ENCODE measurements at places on chromosomes 7 and 10. TPM values are rescaled to one million over a fixed set of nuclear protein-coding genes. Genes with fewer than 3 reads are reported as not detected.

DNA sequence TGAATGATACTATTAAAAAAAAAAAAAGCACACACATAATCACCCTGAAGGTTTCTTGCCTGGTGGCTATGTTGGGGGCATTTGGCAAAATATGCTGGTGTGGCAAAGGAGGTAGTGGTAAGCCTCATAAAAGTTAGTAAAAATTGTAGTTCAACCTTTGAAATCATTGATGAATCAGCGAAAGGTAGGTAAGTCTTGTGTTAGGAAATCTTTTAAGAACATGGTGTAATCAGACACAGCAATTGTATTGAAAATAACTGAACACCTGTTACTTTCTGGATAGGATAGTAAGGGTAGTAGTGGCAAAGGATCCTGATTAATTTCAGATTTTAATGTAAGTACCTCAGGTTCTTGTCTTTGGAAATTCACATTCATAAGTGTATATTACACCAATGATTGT, 40.9 kb downstream of the CALML5 start:
- DNase-seq, result no peak

- no peak for DNase-seq
Measured at GRCh38 chr7:127831318-127832219, 179.6 kb downstream of the SND1 start.

The C10orf71 gene
- polyA plus RNA-seq, result 0.10 TPM

GRCh38 chr7:159250471-159250870, 105.8 kb upstream of the VIPR2 start:
- no peak for DNase-seq

- DNase-seq, result no peak
Measured at GRCh38 chr7:140196361-140197217, 19.8 kb upstream of the KDM7A start.

DNA sequence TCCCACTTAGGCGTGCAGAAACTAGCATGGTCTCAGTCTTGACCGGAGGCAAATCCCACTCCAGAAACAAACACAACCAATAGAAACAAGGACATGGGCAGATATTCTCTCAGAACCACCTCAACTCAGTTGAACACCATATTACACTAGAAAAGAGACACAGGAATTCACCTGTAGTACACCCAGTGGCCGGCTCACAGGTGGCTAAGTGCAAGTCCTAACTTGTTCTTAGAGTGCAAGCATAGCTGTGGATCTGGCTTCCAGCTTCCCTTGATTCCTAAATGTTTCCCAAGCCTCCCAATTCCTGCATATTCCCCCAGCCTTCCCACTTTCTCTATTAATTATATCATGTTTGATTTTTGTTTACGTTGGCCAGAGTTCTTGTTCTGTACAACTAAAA, 164.4 kb downstream of the TPK1 start:
- DNase-seq, result no peak

DNA sequence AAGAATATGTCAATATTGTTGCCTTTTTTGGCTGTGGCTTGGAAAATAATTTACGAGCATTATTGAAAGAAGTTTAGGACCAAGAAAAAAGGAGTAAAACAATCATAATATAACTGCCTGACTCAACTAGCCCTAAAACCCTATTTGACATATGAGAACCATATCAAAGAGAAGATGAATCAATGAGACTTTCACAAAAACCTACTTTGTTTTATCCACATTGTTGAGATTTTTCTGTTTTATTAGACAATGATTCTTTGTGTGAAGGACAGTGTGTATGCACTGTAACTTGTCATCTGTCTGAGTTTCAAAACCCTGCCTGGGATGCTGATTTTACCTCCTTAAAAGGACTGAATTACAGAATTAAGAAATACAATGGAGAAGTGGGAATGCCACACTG, 19.0 kb downstream of the SOSTDC1 start:
- no peak for DNase-seq

DNA sequence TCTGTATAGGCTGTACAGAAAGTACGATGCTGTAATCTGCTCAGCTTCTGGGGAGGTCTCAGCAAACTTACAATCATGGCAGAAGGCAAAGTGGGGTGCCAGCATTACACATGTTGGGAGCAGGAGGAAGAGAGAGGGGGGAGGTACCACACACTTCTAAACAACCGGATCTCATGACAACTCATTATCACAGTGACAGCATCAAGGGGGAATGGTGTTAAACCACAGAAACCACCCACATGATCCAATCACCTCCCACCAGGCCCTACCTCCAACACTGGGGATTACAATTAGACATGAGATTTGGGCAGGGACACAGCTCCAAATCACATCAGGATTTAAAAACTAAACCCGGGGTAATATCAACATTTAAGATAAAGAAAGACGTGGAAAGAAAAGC, 468.8 kb upstream of the AUTS2 start:
- DNase-seq, result no peak

GRCh38 chr7:134684165-134684564, 37.5 kb downstream of the BPGM start:
- no peak for DNase-seq

DNA sequence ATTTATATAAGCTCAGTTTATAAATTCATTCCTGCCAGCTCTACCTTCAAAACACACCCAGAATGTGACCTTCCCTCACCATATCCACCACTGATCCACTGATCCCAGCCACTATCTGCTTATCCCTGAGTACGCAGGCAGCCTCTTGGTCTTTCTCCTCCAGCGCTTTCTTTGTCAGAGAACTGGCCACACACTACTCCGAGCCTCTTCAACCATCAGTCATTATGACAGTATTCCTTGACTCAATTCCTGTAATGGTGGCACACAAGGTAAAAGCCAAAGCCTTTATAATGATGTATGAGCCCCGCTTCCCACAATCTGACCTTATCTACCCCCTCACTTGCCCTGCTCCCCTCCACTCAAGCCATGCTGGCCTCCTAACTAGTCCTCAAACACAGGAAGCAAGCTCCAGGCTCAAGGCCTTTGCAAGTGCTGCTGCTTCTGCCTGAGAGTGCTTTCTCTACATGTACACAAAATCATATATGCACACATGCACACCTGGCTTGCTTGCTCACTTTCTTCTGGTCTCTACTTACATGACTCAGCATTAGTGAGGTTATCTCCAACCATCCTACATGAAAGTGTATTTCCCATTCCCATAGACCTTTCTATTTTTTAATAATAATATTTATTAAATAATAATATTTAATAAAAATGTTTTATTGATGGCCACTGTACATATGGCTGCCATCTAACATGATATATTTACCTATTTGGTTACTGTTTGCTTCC, 150.4 kb upstream of the FEZF1 start:
- no peak for DNase-seq

- DNase-seq, result no peak
Measured at GRCh38 chr7:5469375-5470166, 45.9 kb upstream of the TNRC18 start.

GRCh38 chr7:41222746-41223145, 480.1 kb downstream of the INHBA start:
- DNase-seq, result no peak

GRCh38 chr10:103616705-103617601, 123.4 kb downstream of the NEURL1 start:
- no peak for DNase-seq

The TMEM270 gene
- not detected for polyA plus RNA-seq

DNA sequence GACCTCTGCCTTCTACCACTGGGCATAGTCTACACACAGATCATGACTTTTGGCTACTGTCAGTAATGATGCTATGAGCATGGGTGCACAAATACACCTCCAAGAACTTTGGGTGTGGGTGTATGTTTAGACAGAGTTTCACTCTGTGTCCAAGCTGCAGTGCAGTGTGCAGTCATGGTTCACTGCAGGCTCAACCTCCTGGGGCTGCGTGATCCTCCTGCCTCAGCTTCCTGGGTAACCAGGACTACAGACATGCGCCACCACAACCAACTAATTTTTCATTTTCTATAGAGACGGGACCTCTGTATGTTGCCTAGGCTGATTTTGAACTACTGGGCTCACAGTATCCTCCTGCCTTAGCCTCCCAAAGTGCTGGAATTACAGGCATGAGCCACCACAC, 194.4 kb downstream of the NSUN6 start:
- no peak for DNase-seq

The HOXA9 gene
- 122 TPM for polyA plus RNA-seq

DNA sequence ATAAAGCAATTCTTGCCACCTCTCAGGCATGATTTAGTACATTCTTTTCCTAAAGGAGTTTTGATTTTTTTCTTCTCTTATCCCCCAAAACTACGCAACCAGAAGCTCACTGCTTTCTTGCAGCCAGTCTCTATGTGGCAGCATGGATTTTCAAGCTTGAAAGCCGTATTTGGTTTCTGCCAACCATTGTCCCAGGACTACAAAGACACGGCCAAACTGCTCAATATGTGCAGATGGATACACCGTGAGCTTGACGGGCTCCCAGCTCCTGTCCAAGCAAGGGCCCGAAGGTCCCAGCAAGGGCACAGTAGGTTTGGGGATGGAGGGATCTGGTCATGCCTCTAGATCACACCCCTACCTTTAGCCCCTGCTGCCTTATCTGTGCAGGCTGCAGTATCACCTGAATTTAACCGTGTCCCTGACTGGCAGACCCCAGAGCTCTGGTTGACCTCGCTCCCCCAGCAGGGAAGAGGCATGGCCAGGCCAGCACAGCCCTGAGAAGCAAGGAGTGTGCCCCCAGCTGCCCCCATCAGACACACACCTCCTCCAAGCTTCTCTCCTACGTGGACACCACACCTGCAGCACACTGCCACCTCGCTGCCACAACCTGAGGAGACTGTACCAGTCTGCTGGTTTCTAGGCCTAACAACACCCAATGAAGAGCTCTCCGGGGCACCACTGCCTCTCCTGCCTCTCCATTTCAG, 86.8 kb downstream of the COBL start:
- DNase-seq, result no peak

The STAG3 gene
- polyA plus RNA-seq, result 11.7 TPM
